ENCODE measurements at places on chromosomes 4 and X.

GRCh38 chrX:94814216-94814615 is 1140.2 kb downstream of the FAM133A start:
- no peak for DNase-seq

DNA sequence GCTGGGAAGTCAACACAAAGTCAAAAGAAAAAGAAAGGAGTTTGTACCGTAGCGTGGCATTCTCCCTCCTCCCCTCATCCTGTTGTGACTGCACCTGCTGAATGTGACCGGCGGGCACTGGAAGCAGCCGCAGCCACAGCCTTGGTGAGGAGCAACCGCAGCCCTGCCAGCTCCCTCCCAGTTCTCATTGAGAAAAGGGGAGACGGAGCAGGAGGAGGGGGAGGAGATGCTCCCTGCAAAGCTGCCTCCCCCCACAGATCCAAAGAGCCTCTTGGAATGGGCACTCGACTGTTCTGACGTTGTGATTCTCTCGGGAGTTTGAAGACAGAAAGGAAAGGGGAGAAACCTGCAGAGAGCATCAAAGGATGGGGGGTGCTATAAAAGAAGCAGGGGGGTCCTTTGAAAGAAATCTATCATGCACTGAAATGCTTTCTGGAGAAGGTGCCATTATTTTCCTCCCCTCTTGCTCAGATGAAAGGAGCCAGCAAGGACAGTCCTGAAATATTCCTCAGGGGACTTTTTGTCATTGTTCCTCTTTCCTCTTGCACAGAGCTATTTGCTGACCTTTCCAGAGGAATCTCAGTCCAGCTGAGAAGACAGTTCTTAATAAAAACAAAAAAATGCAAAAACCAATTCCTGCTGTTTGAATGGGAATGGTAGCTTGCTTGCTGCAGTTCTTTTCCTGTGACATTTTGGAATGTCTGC is 429.7 kb downstream of the MAPK10 start:
- peak; percentile 13 for DNase-seq

- no peak for DNase-seq
Measured at GRCh38 chrX:24396931-24397279, 36.5 kb downstream of the SUPT20HL1 start.

GRCh38 chr4:29770627-29771026 is 949.5 kb upstream of the PCDH7 start:
- no peak for DNase-seq

DNA sequence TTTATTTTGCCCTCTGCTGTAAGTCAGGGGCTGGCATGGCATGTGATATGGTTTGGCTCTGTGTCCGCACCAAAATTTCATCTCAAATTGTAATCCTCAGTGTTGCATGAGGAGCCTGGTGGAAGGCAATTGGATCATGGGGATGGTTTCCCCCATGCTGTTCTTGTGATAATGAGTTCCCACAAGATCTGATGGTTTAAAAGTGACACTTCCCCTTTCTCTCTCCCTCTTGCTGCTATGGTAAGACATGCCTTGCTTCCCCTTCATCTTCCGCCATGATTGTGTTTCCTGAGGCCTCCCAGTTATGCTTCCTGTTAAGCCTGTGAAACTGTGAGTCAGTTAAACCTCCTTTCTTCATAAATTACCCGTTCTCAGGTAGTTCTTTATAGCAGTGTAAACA is 72.0 kb upstream of the MSX1 start:
- DNase-seq, result no peak

DNA sequence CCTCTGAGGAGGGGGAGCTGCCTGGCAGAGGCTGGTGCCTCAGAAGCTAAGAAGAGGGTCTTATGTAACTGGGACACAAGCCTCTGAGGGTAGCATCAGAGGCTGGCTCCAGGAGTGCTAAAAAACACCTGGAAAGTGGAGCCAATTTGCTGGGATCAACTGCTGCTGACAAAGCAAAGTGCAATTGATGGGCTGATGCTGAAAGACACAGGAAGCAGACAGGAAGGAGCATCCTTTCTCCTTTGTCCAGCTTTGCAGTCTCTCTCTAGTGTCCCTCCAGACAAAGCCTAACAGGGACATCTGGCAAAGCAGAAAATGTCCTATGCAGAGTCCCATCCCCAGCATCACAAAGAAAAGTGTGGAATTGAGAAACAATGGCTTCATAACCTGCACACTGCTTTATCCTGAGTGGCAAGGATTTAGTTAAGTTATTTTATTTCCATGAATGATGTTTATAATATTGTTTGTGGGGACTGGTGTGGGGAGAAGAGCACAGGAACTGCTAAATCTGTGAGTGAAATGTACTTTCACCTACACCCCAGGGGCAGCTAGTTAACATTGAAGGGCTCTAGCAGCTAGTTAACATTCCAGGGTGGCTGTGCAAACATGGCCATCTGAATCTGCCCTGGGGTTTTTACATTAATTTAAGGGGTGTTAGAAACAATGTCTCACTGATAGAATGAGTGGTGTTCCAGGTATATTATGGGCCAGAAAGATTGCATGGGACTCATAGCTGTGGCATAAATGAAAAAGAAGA is 25.6 kb upstream of the MBTPS2 start:
- DNase-seq, result no peak

GRCh38 chr4:139913995-139914598 is 239.9 kb downstream of the MAML3 start:
- DNase-seq, result no peak

DNA sequence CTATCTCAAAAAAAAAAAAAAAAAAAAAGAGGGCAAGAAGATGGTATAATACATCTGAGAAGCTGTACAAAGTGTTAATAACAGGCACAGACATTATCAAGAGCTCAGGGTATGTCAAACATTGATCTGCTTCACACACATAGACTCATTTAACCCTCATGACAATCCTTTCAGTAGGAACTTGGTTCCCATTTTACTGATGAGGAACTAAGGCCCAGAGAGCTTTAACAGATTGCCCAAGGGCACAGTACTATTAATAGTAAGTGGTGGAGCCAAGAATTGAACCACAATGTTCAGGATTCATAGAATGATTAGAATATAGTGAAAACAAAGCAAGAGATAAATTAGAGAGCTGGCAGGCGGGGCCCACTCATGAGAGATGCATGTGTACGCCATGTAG is 154.4 kb downstream of the EFHC2 start:
- DNase-seq, result no peak

GRCh38 chr4:61294936-61295335 is 94.8 kb downstream of the ADGRL3 start:
- no peak for DNase-seq

DNA sequence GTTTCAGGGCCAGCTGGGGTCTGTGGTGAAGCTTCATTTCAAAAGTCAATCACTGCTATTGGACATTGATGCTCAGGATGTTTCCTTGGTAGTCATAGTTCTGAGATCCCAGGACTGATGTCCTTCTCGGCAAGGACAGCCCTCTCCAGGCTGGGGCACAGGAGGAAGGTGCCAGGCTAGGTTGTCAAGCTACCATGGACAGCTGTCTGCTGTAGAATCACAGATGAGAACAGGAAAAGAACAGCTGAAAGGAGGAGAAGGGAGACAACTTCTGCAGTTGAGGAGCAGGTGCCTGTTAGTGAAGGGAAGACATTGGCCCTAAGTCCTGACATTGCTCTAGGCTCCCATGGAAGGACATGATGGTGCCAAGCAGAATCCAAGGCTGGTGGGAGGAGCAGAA is 58.0 kb downstream of the XAGE2 start:
- DNase-seq, result no peak

GRCh38 chr4:123996718-123997510 is 600.3 kb downstream of the SPRY1 start:
- DNase-seq, result no peak

- no peak for DNase-seq
Measured at GRCh38 chrX:135340831-135341230, 31.6 kb downstream of the ETDC start.

DNA sequence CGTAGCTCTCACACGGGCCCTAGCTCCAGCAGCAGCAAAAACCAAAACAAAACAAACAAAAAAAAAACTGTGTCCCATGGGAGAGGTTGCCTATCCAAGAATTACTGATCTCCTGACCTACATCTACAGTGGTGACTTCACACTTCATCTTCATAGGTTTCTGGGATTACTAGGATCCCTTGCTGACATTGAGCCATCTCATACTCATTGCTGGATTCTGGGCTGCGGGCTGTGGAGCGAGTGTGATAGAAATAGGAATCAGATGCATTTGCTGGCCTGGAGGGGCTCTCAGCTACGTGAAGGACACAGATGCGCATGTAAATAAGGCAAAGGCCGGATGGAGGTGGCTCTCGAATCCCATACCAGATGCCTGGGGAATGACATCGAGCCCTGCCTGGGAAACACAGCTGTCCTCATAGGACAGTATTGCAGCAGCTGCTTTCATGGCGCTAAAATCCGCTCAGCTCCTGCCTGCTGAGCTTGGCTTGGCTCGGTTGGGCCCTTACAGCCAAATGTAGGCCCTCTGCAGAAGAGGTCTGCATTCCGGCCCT is 41.7 kb downstream of the CNGA2 start:
- no peak for DNase-seq

GRCh38 chr4:176241703-176242102 is 27.3 kb downstream of the ASB5 start:
- no peak for DNase-seq

- no peak for DNase-seq
Measured at GRCh38 chr4:27084685-27085361, 224.2 kb downstream of the STIM2 start.

All from SHP77 treated with DMSO at 0.1 percent for 48 hours (cell line).